ENCODE measurements at places on chromosomes 4 and X.

DNA sequence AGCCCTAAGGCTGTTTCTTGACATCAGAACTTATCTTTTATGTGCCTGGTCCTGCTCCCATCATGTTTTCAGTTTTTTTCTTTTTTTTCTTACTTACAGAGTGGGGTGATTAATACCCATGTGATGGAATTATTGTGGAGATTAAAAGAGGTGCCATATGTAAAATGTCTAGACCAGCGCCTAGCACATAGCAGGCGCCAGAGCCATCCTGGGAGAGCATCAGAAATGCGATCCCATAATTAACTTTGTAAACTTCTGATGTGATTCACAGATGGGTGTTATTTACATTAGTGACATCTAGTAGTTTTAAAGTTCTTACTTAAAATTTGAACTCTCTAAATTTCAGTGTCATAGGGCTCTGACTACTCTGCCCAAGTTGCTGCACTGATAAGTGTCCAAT lies 66.2 kb upstream of the PGRMC2 start:
- no peak overlapping the region for H3K4me3 ChIP-seq
- no peaks in the 10 kb centered on the region for H3K36me3 ChIP-seq
- DNase-seq = no peak
- H3K27ac ChIP-seq = no peak overlapping the region
- H3K4me1 ChIP-seq = peaks cover 10% of the 10 kb centered on the region
- no peaks in the 10 kb centered on the region for H3K27me3 ChIP-seq

DNA sequence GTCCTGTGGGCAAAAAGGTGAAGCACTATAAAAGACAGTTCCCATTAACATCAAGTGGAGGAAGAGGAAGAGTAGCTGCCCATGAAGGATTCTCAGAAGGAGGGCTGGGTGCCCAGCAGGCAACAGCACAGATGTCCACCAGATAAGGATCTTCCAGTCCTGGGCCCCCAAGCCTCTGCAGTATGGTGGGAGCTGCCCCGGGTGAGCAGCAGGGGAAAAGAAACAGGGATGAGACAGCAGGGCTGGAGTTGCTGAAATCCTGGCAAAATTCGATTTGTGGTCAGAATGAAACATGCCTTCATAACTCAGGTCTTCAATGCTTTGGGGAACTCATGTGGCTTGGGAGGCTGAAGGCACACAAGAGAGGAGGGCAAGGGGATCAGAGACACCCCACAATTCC lies 94.6 kb downstream of the RASL11B start:
- no peaks in the 10 kb centered on the region for H3K36me3 ChIP-seq
- H3K4me3 ChIP-seq = no peak overlapping the region
- no peaks in the 10 kb centered on the region for H3K27me3 ChIP-seq
- DNase-seq = no peak
- H3K27ac ChIP-seq = no peak overlapping the region
- peaks cover 16% of the 10 kb centered on the region for H3K4me1 ChIP-seq

GRCh38 chr4:23972805-23973204 lies 83.0 kb upstream of the PPARGC1A start:
- H3K36me3 ChIP-seq = no peaks in the 10 kb centered on the region
- H3K4me1 ChIP-seq = no peaks in the 10 kb centered on the region
- no peak overlapping the region for H3K27ac ChIP-seq
- DNase-seq = no peak

DNA sequence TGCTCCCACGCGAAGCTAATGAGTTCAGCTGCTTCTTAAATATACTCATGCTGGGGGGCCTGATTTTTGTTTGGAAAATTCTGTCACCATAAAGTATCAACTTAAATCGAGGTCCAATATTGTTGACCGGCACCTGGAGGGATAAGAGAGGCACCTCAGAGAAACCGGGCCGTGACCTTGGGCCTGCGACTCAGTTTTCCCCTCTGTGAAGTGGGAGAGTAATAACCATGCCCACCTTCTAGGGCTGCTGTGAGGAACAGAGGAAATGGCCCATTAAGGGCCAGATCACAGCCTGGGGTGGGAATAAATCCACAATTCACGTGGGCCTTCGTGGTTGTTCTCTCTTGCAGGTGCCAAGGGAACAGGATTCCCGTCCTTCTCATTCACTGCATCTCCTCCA lies 39.4 kb downstream of the ZBTB49 start:
- H3K4me3 ChIP-seq = no peak overlapping the region
- H3K36me3 ChIP-seq = no peaks in the 10 kb centered on the region
- no peak for DNase-seq
- no peaks in the 10 kb centered on the region for H3K27me3 ChIP-seq
- no peak overlapping the region for H3K27ac ChIP-seq

- no peak overlapping the region for H3K27ac ChIP-seq
- DNase-seq = no peak
- no peaks in the 10 kb centered on the region for H3K27me3 ChIP-seq
- no peak overlapping the region for H3K4me3 ChIP-seq
- no peaks in the 10 kb centered on the region for H3K4me1 ChIP-seq
- H3K36me3 ChIP-seq = no peaks in the 10 kb centered on the region
These were observed 124.2 kb upstream of the EOLA2 start for GRCh38 chrX:150062292-150063137.

DNA sequence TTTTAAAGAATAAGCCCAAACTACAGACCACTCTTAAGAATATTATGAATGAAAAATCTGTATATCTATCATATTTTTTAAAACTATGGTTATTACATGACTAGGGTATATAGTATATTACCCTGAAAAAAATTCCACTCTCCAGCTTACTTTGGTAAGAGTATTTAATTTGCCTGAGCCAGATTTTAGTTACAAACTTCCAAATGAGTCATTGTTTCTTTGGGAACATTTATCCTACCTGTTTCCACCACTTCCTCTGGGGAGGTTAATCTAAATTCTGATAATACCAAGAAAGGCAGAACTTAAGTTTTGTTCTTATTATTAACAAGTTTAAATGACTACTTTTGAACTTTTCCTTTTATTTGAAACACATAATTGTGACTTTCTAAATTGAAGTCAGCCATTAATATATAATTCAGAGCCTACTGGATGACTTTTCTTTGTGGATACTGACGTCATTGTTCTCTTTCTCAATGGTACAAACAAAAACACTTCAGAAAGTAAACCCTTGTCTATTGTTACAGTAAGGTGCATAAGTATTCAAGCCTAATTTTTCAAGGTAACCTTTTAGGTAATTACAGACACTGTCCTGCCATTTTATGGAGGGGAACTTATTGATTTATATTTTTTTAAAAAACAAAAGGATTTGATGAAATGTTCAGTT lies 135.6 kb upstream of the TLL1 start:
- H3K36me3 ChIP-seq = no peaks in the 10 kb centered on the region
- H3K4me3 ChIP-seq = no peak overlapping the region
- no peaks in the 10 kb centered on the region for H3K4me1 ChIP-seq
- no peak for DNase-seq

DNA sequence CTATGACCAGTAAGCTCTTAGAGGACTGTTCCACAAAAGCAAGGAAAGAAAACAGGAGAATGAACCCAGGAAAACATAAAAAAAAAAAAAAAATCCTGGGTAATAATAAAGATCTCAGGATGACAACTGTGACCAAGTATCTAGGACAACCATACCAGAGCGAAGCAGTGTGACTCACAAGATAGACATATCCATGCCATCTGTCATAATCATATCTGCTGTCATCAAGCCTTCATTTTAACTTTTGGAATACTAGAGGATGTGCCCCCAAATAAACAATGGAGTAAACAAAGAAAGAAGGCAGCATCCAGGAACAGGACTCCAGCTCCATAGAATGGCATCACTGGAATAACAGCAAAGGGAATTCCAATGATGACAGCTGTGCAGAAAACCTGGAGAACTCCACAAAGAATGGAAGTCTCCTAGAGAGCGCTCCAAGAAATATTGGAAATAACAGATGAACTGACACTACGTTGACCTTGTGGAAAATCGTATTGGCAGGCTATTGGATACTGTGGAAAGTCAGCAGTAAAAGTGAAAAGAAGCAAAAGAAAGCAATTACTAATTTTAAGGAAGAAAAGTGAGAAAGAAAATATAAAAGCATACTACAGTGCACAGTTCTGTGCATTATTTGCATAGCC lies 35.3 kb downstream of the HPGDS start:
- no peak overlapping the region for H3K27ac ChIP-seq
- H3K4me3 ChIP-seq = no peak overlapping the region
- no peaks in the 10 kb centered on the region for H3K27me3 ChIP-seq

GRCh38 chr4:175927121-175927520 lies 115.1 kb upstream of the GPM6A start:
- no peaks in the 10 kb centered on the region for H3K4me1 ChIP-seq
- DNase-seq = no peak
- H3K36me3 ChIP-seq = no peaks in the 10 kb centered on the region
- no peak overlapping the region for H3K27ac ChIP-seq
- no peaks in the 10 kb centered on the region for H3K27me3 ChIP-seq

GRCh38 chr4:158782551-158783360 lies 13.9 kb downstream of the FNIP2 start:
- H3K36me3 ChIP-seq = no peaks in the 10 kb centered on the region
- H3K4me1 ChIP-seq = peaks cover 4% of the 10 kb centered on the region
- no peak overlapping the region for H3K27ac ChIP-seq
- H3K27me3 ChIP-seq = no peaks in the 10 kb centered on the region
- no peak overlapping the region for H3K4me3 ChIP-seq

DNA sequence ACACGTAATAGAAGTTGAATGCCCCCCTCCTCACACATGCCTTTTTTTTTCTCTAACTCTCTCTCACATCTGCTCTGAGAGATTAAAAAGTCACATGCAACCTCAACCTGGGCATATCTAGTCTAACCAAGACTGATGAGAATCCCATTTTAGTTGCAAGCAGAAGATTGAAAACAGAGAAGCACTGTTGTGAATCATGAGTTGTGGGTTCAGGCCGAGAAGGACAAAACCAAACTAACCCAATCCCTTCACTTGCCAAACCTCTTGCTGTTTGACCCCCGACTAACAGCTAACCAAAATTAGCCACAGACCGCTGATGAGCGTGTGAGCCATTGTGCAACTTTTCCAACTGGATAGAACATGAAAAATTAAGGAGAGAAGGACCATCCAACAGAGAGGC lies 31.8 kb downstream of the CXCL1 start:
- no peaks in the 10 kb centered on the region for H3K36me3 ChIP-seq
- no peak for DNase-seq
- no peak overlapping the region for H3K4me3 ChIP-seq
- H3K27ac ChIP-seq = no peak overlapping the region
- H3K27me3 ChIP-seq = no peaks in the 10 kb centered on the region

DNA sequence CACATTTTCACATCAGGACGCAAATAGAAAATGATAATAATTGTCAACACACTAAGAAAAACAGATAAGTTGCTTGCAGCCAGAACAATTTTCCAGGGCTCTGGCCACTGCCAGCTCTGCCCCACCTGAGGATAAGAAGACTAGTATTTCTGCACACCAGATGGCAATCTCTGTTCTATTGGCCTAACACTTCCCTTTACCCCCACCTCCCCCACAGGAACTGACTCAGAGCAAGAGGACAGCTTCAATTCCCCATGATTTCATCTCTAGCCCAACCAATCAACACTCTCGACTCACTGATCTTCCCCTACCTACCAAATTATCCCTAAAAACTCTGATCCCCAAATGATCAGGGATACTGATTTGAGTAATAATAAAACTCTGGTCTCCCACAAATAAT lies 164.0 kb downstream of the SMARCA1 start:
- DNase-seq = no peak
- H3K27me3 ChIP-seq = no peaks in the 10 kb centered on the region
- no peak overlapping the region for H3K27ac ChIP-seq
- no peaks in the 10 kb centered on the region for H3K4me1 ChIP-seq

GRCh38 chrX:150913511-150913910 lies 15.0 kb upstream of the CD99L2 start:
- no peaks in the 10 kb centered on the region for H3K4me1 ChIP-seq
- no peak for DNase-seq
- no peak overlapping the region for H3K4me3 ChIP-seq
